NCI-H187 (cell line): ENCODE measurements at places on chromosomes 4 and X.

- no peak for DNase-seq
These were observed 70.4 kb downstream of the STARD8 start for GRCh38 chrX:68717663-68718442.

GRCh38 chr4:127533028-127533700 is 99.6 kb upstream of the INTU start:
- DNase-seq: no peak

DNA sequence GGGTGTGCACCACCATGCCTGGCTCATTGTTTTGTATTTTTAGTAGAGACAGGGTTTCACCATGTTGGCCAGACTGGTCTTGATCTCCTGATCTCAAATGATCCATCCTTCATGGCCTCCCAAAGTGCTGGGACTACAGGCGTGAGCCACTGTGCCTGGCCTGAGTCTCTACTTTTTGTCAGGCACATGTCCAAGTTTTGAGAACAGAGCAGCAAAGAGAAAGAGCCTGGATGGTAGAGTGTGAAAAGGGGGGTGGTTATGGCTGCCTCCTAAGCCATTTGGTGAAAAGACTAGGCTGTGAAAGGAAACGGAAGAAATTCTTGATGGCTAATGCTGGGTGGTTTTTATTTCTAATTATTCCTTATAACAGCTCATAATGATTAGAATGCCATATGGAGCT is 63.4 kb downstream of the GAB1 start:
- DNase-seq: no peak

GRCh38 chr4:152534541-152535359 is 1.1 kb downstream of the FBXW7 start:
- no peak for DNase-seq

GRCh38 chr4:9964879-9965278 is 56.4 kb downstream of the SLC2A9 start:
- no peak for DNase-seq
